Dermis blood vessel endothelial cell (primary cell): ENCODE measurements at places on chromosomes 1 and 21. TPM values are rescaled to one million over a fixed set of nuclear protein-coding genes. Genes with fewer than 3 reads are reported as not detected.

The PALMD gene
- total RNA-seq: 63.3 and 106 TPM in 2 replicates

The KRTAP21-2 gene
- total RNA-seq: 0.68 TPM in 1 of 2 replicates, not detected in the other

The PKP1 gene
- 0.19 and 0.85 TPM in 2 replicates for total RNA-seq

The BGLAP gene
- total RNA-seq: 0.19 TPM in 1 of 2 replicates, not detected in the other

The DMRTA2 gene
- not detected in 2 replicates for total RNA-seq

The WNT4 gene
- total RNA-seq: under 0.01 and 0.14 TPM in 2 replicates

The LCE1D gene
- total RNA-seq: not detected in 2 replicates

The PTGFRN gene
- total RNA-seq: 71.8 and 76.4 TPM in 2 replicates

The GJA8 gene
- not detected in 2 replicates for total RNA-seq

The PDC gene
- total RNA-seq: not detected in 2 replicates

The NPR1 gene
- total RNA-seq: 54.4 and 56.5 TPM in 2 replicates

The ALDH4A1 gene
- total RNA-seq: 17.8 and 27.9 TPM in 2 replicates

The PADI1 gene
- 0.05 and 0.85 TPM in 2 replicates for total RNA-seq

The AADACL4 gene
- not detected in 2 replicates for total RNA-seq

The TDRD5 gene
- total RNA-seq: not detected in 2 replicates

The RGS1 gene
- total RNA-seq: not detected in 2 replicates

The OVAAL gene
- not detected in 2 replicates for total RNA-seq
